ENCODE measurements at places on chromosomes 6 and 20. TPM values are rescaled to one million over a fixed set of nuclear protein-coding genes. Genes with fewer than 3 reads are reported as not detected.

GRCh38 chr6:23875006-23875405, 251.0 kb upstream of the NRSN1 start:
- DNase-seq, result no peak

The GHRH gene
- polyA plus RNA-seq, result not detected

- DNase-seq, result no peak
Observed at GRCh38 chr6:110528930-110529325, 52.5 kb upstream of the SLC22A16 start.

- DNase-seq, result no peak
Observed at GRCh38 chr6:126524811-126525326, 185.0 kb downstream of the CENPW start.

- DNase-seq, result no peak
Observed at GRCh38 chr20:25629816-25630499, 6.1 kb upstream of the NANP start.

The CEP162 gene
- 5.7 TPM for polyA plus RNA-seq

The COL11A2 gene
- polyA plus RNA-seq, result 41.7 TPM

The CAPN11 gene
- 0.56 TPM for polyA plus RNA-seq

The C6orf58 gene
- 0.77 TPM for polyA plus RNA-seq

GRCh38 chr20:53426766-53427312, 166.8 kb downstream of the ZNF217 start:
- DNase-seq, result no peak

The FOXP4 gene
- polyA plus RNA-seq, result 15.1 TPM

GRCh38 chr6:89843070-89843469, 13.4 kb downstream of the CASP8AP2 start:
- DNase-seq, result no peak

The CAGE1 gene
- polyA plus RNA-seq, result 0.10 TPM

GRCh38 chr20:5670036-5670536, 80.1 kb upstream of the SHLD1 start:
- no peak for DNase-seq

DNA sequence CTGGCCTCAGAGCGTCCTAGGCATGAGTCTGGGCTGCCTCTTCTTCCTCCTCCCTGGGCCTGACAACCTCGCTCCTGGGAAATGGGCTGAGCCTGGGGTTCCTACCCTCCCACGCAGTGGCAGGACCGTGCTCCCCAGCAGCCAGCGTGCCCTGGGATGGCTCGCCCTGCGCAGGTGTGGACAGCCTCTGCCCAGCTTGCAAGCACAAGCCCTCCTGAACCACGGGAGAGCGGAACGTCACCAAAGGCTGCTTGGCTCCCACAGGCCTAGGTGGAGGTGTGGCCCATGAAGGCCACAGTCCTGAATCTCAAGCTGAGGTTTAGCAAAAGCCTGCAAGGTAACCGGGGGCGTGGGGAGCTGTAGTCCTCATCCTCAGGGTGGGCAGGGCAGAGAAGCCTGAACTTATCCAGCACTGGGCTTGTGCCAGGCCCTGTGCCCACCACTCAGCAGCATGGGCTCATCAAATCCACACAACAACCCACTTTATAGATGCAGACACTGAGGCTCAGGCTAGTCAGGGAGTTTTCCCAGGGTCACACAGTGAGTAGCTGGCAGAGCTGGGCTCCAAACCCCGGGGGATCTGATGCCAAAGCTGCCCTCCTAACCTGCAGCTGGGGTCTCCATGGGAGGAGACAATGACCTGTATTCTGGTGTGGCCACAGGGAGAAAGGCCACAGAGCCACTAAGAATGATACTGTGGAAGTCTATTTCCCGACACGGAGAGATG, 25.3 kb downstream of the RBM38 start:
- DNase-seq, result no peak

DNA sequence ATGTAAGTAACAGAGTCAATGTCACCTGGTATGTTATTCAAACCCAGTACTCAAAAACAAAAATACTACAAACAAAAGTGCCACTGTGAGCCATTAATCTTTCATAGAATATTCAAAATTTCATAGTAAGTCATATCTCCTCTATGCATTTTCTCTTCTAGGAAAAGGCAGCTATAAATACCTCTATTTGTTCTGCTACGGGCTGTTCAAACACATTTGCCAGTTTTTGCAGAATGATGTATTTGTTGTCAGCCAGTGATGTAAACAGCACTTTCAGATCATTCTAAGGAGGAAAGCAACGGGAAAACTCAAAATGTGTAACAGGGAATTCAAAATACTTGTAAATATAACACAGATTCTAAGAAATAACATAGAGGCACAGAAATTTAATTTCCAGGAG, 388.2 kb downstream of the SYNE1 start:
- DNase-seq, result no peak

- DNase-seq, result no peak
Observed at GRCh38 chr6:90537723-90538258, 49.1 kb downstream of the MAP3K7 start.

DNA sequence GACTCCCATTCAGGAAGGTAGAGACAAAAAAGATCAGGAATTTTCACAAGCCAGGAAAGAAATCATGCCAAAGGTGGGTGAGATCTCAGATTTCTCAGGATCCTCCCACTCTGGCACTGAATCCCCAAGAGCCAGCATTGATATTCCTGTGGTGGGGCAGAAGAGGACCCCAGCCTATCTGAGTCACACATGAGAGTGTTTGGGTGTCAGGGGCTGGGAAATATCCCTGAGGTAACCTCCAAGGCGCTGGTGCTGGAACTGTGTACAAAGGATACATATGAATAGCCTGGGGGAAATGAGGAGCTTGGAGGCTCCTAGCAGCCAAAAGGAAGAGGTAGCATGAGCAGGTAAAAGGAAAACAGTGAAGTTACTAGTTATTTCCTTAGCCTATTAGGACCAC, 369.4 kb downstream of the BTBD9 start:
- no peak for DNase-seq

DNA sequence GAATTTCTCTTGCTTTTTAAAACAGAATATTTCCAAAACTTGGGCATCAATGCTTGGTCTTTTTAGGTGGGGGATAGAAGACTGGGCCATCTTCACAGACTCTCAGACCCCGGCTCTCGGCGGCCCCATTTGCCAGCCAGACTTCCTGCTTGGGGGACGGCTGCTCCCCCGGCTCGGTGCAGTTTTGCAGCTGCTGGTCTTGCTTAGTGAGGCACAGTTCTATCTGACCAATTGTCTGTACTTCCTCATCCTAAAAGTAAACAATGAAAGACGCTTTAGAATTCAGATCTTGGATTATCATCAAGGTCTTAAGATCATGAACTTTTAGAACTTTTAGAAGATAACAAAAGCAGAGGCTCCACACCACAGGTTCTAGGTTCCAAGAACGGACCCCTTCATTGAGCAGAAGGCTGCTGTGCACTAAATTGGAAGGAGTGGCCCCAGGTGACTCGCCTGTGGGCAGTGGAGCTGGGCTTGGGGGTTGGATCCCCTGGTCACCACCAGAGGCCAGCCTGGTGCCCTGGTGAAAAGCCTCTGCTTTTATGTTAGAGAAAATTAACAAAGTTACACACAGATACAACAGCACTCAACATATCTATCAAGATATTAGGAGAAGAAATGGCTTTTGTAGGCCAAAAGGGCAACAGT, 26.7 kb downstream of the RNASET2 start:
- DNase-seq, result no peak

DNA sequence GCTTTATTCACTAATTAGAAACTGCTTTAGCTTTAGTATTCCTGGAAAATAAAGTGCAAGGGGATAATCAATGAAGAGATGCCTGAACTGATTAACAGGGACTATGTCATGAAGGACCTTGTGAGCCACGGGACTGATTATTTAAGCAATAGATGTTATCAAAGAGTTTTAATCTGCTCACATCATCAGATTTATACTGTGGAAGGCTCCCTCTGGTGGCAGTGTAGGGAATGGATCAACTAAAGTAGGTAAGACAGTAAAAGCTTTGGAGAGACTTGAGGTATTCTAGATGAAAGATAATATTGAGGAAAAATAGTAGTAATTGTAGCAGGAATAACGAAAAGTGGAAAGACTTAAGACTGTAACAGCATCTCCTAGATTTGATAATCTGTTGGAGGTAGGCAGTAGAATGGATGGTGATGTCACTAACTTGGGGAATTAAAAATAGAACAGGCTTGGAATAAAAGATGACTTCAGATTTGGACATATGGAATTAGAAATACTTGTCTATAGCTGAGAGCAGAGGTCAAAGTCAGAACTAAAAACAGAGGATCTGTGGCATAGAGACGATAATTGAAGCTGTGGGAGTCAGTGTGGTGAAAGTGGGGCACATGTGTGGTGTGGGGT, 80.3 kb upstream of the HTR1E start:
- no peak for DNase-seq

The FOXC1 gene
- polyA plus RNA-seq, result 1.7 TPM

The MLN gene
- not detected for polyA plus RNA-seq

GRCh38 chr20:20463933-20464374, 96.0 kb downstream of the INSM1 start:
- no peak for DNase-seq

The BYSL gene
- 33.3 TPM for polyA plus RNA-seq
